ENCODE measurements at places on chromosomes 5 and 9. TPM values are rescaled to one million over a fixed set of nuclear protein-coding genes. Genes with fewer than 3 reads are reported as not detected.

GSN gene
- 390 TPM for total RNA-seq

CCL21 gene
- total RNA-seq: 7.2 TPM

RNF180 gene
- 15.1 TPM for total RNA-seq

DDX4 gene
- total RNA-seq: 34.9 TPM

AP3S1 gene
- 163 TPM for total RNA-seq

C6 gene
- 4.6 TPM for total RNA-seq

MUSK gene
- 7.6 TPM for total RNA-seq

THBS4 gene
- total RNA-seq: 21.5 TPM

PCDH1 gene
- 49.2 TPM for total RNA-seq

PCDHB11 gene
- total RNA-seq: 2.6 TPM

TMEM232 gene
- 5.1 TPM for total RNA-seq

ALDH1A1 gene
- 16.8 TPM for total RNA-seq

CATSPER3 gene
- total RNA-seq: 3.2 TPM

PPP1R26 gene
- 15.3 TPM for total RNA-seq
